ENCODE measurements at places on chromosomes 11 and 22. TPM values are rescaled to one million over a fixed set of nuclear protein-coding genes. Genes with fewer than 3 reads are reported as not detected.

Gene FGF3
- total RNA-seq, result not detected

Gene SOX10
- not detected for total RNA-seq

GRCh38 chr11:70605468-70605815 lies 207.1 kb downstream of the CTTN start:
- no peak for DNase-seq

- no peak for DNase-seq
These were observed 63.0 kb downstream of the HIPK3 start for GRCh38 chr11:33320016-33320813.

DNA sequence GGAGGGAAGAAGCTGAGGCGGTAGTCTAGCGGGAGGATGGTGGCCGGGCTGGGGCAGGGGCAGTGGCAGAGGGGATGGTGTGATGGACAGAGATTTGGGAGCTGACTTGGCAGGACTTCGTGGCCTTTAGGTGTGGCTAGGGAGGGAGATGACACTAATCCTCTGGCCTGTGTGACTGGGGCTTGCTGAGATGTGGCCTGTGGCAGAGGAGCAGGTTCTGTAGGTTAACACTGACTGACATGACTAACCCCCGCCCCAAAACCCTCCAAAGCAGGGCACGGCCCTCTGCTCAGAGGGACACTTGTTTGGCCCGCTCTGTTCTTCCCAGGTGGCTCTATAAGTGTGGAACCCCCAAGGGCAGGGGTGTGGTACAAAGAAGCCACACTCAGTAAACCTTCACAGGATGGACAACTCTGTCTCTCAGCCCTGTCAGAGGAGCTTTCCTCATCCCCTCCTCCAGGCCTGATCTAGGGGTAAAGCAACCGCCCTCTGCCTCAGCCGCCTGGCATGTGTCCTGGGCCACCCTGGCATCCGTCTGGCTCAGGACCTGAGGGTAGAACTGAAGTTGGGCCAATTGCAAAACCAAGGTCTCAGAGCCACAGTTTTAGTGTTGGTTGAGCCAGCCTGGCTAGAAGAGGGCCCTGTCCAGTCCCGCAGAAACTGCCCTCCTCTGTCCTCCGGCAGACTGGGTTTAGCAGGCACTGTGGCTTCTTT lies 15.6 kb downstream of the TOM1 start:
- no peak for DNase-seq

GRCh38 chr11:110355011-110355744 lies 58.8 kb upstream of the RDX start:
- no peak for DNase-seq

- no peak for DNase-seq
These were observed 365.2 kb upstream of the DDI1 start for GRCh38 chr11:103671143-103671651.

DNA sequence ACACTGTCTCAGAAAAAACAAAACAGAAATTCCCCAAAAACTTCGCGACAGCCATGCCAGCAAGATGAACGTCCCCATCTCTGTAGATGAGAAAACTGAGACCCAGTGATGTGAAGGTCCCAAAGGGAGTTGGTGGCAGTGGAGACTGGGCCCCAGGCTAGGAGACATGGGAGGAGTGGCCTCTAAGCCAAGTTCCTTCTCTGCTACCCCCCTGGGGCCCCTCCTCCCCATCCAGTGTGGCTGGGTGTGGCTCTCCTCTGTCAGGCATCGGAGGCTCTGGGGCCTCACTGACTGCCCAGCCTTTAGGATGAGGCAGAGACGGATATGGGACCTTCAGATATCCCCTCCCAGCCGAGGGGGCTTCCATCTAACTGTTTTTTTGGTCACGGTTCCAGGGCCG lies 9.8 kb downstream of the RELT start:
- DNase-seq, result no peak

Gene PLEKHB1
- 1.1 TPM for total RNA-seq

DNA sequence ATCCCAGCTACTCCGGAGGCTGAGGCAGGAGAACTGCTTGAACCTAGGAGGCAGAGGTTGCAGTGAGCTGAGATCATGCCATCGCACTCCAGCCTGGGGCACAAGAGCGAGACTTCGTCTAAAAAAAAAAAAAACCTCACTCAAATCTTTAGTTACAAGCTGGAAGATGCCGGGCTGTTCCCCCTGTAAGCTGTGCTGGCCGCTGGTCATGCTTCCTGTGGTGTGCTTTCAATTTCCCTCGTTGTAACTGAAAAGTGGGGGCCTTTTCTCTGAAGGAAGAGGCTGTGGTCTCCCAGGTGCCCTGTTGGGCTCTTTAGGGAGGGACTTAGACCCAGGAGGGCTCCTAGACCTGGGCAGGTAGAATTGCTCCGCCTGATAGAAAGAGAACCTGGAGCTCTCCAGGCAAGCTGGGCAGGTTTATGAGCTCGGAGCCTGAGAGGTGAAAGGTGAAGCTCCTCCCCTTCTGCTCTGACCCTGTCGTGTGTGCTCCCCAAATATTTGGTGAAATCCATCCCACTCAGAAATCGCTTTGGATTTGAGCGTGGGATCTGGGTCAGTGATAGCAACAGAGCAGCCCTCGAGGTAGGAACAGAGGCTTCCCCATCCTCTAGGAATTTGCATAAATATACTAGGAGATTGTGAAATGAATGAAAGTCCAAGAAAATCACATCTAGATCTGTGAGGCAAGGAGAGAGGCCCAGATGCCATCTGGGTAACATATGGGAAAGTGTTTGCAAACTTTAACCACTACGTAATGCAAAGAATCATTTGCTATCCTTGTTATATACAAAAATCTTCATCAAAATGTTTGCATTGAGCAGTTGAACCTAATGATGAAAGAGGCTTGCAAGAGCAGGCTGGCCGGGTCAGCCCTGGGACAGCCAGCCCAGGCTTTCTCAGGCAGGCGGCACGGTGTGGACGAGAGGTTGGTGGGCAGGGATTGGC lies 154.3 kb downstream of the FBXO7 start:
- peak; percentile 53 for DNase-seq

DNA sequence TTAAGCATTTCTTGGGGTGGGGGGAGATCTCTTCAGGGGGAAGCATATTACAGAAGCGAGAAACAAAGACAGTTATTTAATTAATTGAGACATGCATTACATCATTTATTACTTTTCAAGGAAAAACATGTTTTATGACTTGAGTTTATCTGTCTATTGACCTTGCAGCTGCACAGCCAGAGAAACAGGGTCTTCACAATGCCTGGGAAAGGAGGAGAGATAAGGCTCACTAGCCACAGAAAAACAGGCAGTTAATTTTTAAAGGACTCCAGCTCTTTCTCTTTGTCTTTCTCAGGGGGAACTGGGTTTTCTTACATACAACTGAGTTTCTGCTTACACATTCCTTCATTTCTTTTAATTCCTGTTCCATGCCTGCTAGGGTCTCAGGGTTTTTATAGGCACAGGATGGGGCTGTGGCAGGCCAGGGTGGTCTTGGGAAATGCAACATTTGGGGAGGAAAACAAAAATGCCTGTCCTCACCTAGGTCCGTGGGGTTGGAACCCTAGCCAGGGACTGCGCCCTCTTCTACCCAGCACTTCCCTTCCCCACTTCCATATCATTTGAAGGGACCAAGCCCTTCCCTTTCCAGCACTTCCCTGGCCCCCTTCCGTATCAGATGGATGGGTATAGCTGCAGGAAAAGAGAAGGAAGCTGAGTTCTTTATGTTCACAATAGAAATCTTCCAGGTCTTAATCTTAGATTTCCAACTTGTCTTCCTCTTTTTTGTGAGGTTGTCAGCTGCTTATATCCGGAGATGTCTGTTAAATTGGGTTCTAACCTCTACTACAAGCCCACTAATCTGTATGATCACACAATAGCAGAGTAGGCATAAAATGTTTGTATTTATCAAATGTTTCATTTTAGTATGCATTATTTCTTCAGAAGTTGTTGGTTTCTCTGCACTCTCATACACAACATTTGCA lies 38.3 kb downstream of the BIRC2 start:
- DNase-seq, result no peak

GRCh38 chr11:129864811-129865210 lies 30.6 kb downstream of the NFRKB start:
- no peak for DNase-seq

Gene OR52I2
- not detected for total RNA-seq

- peak; percentile 61 for DNase-seq
These were observed 250.3 kb upstream of the TBCEL start for GRCh38 chr11:120773501-120774031.

GRCh38 chr11:104678408-104678807 lies 219.9 kb downstream of the CASP12 start:
- DNase-seq, result no peak

GRCh38 chr11:133841279-133842043 lies 3.9 kb downstream of the SPATA19 start:
- DNase-seq, result no peak

Gene NCR3LG1
- total RNA-seq, result 4.6 TPM

DNA sequence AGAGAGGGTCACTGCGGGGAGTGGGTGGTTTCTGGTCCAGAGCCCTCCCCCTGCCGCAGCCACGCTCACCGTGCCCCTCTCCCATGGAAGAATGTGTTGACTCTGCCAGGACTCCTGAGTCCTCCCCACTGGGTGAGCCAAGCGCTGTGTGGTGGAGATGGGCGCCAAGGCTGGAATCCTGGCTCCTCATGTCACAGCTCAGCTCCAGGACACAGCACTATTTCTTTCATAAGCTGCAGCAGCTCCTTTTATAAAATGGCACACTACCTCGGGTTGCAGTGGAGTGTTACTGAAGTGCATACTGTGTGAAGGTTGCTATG lies 83.9 kb downstream of the FEZ1 start:
- no peak for DNase-seq

GRCh38 chr11:78533399-78533798 lies 41.3 kb downstream of the NARS2 start:
- no peak for DNase-seq

Gene INPPL1
- 27.9 TPM for total RNA-seq

Gene LIPT2
- not detected for total RNA-seq

- DNase-seq, result no peak
These were observed 39.6 kb downstream of the BUD13 start for GRCh38 chr11:116733043-116733755.

Gene OR51F2
- not detected for total RNA-seq

GRCh38 chr22:38923463-38924346 lies 33.7 kb upstream of the APOBEC3A start:
- peak; percentile 92 for DNase-seq

DNA sequence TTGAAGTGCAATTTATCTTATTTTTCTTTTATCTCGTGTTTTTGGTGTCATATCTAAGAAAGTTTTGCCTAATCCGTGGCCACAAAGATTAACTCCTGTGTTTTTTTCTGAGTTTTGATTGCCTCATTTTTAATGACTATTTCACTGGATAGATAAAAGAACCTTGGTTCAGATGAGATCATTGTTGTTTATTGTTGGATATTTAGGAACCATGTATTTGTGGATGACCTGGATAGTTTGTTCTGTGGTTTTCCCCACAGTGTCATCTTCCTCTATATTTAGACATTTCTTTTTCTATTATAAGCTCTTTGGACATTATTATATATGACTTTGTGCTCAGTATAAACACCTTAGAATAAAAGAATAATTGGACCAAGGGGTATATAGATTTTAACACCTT lies 37.2 kb downstream of the PPP6R3 start:
- no peak for DNase-seq

DNA sequence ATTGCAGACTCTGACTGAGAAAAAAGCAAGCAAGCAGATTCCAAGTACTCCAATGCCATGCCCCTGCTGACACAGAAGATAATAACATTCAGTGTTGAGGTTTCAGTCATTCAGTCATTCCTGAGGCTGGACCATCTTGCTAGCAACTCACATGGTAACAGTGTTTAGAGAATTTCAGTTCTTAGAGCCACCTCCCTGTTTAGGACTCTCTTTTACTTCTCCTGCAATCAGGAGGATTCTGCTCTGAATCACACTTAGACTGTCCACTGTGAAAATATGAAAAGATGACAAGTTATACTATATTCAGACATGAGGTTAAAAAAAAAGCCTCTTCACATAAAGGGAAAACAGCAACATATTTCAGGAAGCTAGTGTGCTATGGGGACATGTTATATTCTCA lies 183.9 kb upstream of the CTSC start:
- DNase-seq, result peak; percentile 17

Gene CCDC179
- total RNA-seq, result not detected

DNA sequence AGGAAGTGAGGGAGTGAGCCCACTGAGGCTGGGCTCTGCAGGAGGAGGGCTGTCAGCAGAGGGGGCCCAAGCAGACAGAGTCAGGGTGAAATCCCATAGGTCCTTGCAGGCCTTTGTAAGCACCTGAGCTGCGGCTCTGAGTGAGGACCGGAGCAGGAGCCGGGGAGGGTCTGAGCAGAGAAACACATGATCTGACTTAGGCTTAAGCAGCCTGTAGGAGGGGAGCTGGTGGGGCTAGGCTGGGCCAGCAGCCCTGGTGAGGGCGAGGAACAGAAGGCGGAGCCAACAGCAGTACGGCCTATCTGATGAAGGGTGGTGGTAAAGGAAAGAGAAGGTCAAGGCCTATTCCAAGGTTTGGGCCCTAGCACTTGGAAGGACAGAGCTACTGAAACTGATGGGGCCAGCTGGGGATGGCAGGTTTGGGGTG lies 26.9 kb upstream of the CBX7 start:
- no peak for DNase-seq

Gene WNT7B
- 0.18 TPM for total RNA-seq

GRCh38 chr11:93051186-93051585 lies 81.7 kb downstream of the MTNR1B start:
- peak; percentile 45 for DNase-seq

- DNase-seq, result no peak
These were observed 90.0 kb downstream of the ARHGAP42 start for GRCh38 chr11:100777103-100777502.
